ENCODE measurements at places on chromosomes 3 and 15.

DNA sequence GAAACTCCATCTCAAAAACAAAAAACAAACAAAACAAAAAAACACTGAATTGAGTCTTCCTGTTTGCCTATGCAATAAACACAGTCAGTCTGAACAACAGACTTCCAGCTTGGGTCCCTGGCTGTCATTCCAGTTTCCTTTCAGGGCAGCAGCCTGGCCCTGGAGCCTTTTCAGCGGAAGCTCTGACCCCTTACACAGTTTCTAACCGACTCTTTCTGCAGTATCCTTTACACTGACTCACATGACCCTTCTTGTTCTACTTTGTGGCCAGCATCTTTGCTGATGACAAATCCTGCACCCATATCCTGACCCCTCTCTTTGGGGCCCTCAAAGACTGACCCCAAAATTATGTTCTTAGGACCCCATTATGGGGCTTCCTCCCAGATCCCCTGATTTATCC is 38.3 kb upstream of the INO80 start:
- no peak for DNase-seq

- DNase-seq, result peak; percentile 78
Observed at GRCh38 chr3:72597756-72598195, 250.5 kb downstream of the SHQ1 start.

- no peak for DNase-seq
Observed at GRCh38 chr3:46824211-46824970, 38.9 kb downstream of the MYL3 start.

- DNase-seq, result no peak
Observed at GRCh38 chr15:34594361-34594760, 10.9 kb upstream of the GOLGA8B start.

- no peak for DNase-seq
Observed at GRCh38 chr3:150762662-150763121, 277 bp downstream of the SIAH2 start.

DNA sequence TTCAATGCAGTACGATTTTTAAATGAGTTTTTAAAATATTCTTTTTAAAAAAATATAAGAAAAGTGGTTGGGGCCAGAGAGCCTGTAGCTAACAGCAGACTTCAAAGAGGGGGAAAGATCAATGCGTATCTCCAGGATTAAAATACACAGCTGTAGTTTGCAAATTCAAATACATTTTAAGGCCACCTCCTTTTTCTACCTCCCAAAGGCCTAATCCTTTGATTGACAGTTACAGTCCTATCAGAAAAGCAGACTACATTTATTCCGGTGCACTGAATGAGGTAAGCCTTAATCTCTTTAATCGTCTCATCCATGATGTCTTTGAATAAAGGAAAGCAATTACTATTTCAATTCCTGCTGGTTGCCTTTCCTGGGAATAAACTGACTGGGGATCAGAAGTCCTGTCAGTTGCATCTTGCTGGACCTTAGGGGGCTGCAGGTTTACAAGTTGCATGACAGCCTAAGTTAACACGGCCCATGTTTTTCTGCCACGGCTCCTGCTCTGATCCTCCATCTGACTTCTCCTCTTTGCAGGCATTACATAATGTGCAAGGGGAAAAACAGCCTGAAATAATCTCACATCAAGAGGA is 51.7 kb downstream of the CADPS start:
- peak; percentile 46 for DNase-seq

DNA sequence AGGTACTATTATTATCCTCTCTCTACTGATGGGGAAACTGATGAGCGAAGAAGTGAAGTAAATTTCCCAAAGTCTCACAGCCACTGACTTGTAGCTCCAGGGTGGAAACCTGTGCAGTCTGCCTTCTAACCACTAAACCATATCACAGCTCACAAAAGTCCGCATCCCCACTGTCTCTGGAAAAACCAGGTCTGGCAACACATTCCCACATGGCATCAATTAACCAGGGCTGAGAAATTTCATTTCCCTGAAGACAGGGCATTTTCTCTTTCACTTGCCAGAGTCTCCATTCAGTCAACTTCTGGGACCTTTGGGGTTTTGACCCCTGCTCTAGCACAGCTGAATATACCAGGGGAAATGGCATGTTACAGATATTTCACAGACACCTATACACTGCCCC is 26.5 kb downstream of the FBXO40 start:
- DNase-seq, result no peak

GRCh38 chr3:59821274-59821673 is 771.4 kb upstream of the CFAP20DC start:
- DNase-seq, result no peak

- DNase-seq, result no peak
Observed at GRCh38 chr15:38002883-38003477, 68.5 kb downstream of the TMCO5A start.

DNA sequence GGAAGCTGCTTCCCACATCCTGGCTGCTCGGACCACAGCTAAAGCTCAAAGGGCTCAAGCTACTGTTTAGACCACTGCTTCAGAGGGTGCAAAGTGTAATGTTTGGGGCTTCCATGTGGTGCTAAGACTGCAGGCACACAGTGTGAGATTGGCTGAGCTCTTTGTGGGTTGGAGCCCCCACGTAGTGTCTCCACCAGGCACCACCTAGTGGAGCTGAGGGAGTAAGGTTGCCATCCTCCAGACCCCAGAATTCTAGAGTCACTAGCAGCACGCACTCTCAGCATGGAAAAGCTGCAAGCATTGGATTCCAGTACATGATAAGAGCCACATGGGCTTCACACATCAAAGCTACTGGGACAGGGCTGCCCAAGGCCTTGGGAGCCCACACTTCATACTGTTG is 9.3 kb downstream of the MKRN3 start:
- DNase-seq, result no peak

- DNase-seq, result no peak
Observed at GRCh38 chr3:192844836-192845525, 72.7 kb downstream of the MB21D2 start.

DNA sequence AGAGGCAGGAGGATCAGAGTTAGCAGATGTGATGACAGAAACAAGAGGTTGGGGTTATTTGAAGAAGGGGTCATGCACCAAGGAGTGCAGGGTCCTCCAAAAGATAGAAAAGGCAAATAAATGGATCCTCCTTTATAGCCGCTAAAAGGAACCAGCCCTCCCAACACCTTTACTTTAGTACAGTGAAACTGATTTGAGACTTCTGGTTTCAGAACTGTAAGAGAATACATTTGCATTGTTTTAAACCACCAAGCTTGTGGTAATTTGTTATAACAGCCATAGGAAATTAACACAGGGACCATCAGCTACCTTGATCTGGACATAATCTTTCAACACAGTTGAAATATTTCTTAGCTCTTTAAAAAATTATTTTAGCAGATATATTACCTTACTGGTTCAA is 166.6 kb downstream of the TIGIT start:
- DNase-seq, result no peak
